Cortex of kidney (tissue), 1 donor: ENCODE measurements at places on chromosomes 16 and 17.

GRCh38 chr17:18184143-18185031 lies 759 bp downstream of the ALKBH5 start:
- DNase-seq = no peak

GRCh38 chr17:39131616-39132015 lies 19.8 kb downstream of the PLXDC1 start:
- no peak for DNase-seq

DNA sequence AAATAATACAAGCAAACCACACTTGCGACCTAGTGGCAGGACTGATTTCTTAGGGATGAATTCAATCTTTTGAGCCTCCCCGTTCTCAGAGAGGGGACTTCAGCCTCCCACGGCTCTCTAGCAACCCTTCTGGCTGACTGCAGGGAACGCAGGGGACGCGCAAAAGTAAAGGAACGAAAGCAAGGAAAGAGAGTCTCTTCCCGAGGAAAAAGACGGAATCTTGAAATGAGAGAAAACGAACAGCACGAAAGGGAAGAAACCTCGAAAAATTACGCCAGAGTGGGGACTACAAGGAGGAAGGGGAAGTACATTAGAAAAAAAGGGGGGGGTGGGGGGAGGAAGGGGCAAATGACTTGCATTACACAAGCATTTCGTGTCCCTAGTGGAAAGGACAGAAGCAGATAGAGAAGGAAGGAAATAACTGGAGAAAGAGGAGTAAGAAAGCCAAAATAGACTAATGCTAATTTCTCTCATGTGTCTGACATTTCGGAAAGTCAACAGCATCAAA lies 1.2 kb downstream of the GRB2 start:
- DNase-seq = no peak

DNA sequence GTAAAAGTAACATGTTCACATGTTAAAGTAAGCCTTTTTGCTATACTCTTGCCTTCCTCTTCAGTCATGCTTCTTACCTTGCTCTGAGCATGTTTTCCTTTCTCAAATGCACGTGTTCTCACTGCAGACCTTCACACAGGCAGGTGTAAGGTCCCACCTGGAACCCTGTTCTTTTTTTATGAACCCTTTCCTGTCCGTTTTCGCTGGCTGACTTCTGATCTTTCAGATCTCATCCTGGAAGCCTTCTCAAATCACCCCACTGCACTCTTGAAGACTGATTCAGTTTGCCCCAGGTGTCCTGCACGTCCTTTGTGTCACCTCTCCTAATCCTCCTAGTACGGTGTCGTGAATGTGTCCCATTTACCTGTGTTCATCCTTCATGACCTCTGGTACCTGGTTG lies 313.6 kb downstream of the SNX29 start:
- DNase-seq = no peak

GRCh38 chr17:46736100-46736499 lies 82.4 kb downstream of the WNT3 start:
- DNase-seq = no peak
